ENCODE measurements at places on chromosomes 1 and 21.

DNA sequence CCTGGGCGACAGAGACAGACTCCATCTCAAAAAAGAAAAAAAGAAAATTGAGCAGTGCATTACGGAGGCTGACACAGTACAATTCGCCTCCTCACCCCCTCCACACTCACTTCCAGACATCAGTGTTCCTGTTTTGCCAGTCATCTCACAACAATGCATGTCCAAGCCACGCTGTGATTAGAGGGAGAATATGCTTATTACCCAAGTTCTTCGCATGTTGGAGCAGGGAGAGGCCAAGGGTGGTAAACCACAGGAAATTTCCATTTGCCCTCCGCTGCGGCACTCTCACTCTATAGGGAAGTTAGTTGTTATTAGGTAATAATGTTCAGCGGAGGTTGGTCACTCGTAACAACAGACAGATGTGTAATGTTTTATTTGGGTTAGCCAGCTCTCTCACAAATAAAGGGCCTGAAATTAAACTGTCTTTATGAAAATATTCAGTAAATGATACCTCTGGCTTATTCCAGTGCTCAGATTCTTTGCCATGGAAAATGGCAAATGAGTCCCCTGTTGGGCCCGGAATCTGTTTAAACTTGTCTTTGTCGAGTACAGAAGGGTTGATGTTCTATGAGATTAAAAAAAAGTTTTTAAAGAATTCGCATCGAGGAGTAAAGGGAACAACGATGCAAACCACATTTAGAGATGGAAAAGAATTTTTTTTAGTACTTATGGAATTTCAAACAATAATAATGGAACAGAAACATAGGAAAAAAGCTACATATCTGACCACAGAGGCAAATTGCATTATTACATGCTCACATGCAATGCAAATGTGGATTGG, 33.1 kb downstream of the KCNJ15 start:
- DNase-seq = peak; percentile 83

DNA sequence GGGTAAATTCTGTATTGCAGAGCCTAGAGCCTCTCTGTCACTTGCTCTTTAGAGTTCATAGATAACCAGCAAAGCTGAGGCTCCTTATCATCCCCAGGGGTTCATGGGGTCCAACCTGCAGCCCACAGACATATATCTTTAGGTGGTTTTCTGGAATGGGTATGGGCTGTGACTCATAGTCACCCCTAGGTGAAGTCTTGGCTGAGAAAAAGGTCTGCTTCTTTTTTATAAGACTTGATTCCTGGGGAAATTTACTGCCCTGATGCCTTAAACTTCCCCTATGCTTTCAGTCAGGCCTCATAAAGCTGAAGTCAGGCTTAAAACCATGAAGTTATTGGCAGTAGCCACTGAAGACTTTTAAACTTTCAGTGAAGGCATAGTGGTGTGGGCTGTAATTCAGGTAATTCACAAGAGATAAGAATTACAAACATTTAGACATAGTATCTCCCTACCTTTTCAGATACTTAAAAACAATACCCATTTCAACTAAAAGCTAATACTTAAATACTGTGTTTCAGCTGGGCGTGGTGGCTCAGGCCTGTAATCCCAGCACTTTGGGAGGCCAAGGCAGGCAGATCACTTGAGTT, 46.8 kb downstream of the MACO1 start:
- DNase-seq = no peak

- no peak for DNase-seq
These were observed 12.0 kb upstream of the MX2 start for GRCh38 chr21:41349619-41350390.

- no peak for DNase-seq
These were observed 200.7 kb upstream of the GRIK3 start for GRCh38 chr1:37234941-37235418.

DNA sequence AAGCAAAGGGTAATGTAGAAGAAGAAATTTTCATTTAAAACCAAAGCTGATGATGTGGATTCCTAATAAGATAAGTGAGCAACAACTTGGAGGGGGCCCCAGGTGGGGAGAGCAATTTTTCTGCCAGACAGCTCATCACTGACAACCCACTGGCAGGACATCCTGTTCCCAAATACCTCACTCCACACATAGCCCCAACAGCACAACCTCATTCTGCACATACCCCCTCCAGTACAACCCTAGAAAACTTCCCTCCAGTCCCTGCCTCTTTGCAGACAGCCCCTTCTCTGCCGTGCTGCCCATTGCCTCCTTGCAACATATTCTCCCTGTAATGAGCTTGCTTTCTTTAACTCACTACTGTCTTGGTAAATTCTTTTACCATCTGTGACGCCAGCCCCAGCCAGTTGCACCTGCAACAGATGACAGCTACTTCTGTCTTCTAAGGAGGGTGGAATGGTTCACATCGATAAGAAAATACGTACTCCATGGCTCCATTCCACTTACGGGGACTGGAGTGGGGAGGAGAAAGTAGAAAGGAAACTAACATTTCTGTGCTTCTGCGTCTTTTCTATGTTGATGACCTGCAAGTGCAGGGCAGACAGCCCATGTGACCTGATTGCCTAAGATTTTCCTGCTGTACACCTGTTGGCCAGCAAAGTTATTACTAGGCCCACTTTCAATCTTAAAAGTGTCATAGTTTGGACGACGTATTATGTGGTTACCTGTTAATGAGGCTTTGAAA, 14.7 kb downstream of the RHEX start:
- no peak for DNase-seq

GRCh38 chr1:193754732-193755427, 568.5 kb upstream of the B3GALT2 start:
- DNase-seq = no peak

GRCh38 chr1:9848022-9848421, 24.3 kb upstream of the CLSTN1 start:
- no peak for DNase-seq

DNA sequence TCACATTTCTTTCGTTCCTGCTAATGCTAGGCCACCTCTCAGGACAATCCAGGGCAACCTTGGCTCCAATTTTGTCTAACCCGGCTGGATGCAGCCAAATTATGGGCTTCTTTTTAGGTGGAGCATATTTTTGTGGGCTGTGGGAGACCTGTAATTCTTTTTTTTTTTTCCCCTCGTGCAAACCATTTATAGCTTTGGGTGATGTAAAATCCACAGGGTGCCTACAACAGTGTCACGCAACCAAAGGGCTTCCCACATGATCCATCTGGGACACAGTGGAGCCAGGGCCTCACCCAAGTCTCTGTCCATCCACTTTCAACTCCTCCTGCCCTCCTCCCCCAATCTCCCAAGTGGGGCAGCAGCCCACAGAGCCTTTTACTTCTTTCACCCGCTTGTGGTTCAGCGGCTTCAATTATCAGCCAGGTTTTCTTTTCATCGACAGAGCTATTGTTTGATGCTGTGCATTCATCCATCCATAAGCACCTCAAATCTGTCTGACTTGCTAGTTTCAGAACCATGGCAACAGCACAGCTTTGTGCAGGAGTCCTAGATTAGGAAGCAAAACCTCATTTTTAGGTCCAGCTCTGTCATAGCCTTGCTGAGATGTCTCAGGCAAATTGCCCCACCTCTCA, 10.0 kb upstream of the OVAAL start:
- no peak for DNase-seq

GRCh38 chr1:220224033-220224432, 48.2 kb downstream of the RAB3GAP2 start:
- no peak for DNase-seq

GRCh38 chr1:30618335-30618747, 105.0 kb downstream of the MATN1 start:
- no peak for DNase-seq

Measured in AG04450 (cell line).